ENCODE measurements at places on chromosomes 12 and 14. TPM values are rescaled to one million over a fixed set of nuclear protein-coding genes. Genes with fewer than 3 reads are reported as not detected.
A peak's percentile ranks its signal among the peaks of the same experiment; 100 is the strongest.

The ITGB7 gene
- 0.41 TPM for total RNA-seq

The CFAP54 gene
- 0.32 TPM for total RNA-seq

The RAB5B gene
- total RNA-seq = 97.3 TPM

The KRT77 gene
- total RNA-seq = not detected

The ISM2 gene
- not detected for total RNA-seq

DNA sequence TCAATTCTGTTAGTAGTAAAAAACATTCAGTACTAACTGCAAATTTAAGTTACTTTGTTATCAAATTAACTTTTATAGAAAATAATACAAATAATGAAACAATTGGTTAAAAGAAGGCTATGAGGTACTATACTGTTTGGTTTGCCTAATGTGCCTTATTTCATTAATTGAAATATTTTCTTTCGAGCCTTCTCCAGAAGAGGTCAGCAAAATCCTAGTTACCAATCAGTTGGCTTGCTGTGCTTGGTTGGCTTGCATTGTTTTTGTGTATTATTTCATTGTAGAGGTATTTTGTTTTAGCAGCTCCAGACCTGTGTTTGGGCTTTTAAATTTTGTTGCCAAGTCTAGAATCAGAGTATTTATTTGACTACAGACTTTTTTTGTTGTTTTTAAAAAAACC, 68.5 kb downstream of the AEBP2 start:
- peak; percentile 27 for DNase-seq
- H3K4me3 ChIP-seq = no peak overlapping the region
- H3K27ac ChIP-seq = no peak overlapping the region
- H3K36me3 ChIP-seq = peaks cover 15% of the 10 kb centered on the region
- no peaks in the 10 kb centered on the region for H3K27me3 ChIP-seq
- H3K4me1 ChIP-seq = peaks cover 33% of the 10 kb centered on the region

- H3K27me3 ChIP-seq = no peaks in the 10 kb centered on the region
- no peak overlapping the region for H3K27ac ChIP-seq
- H3K4me3 ChIP-seq = no peak overlapping the region
- H3K4me1 ChIP-seq = no peaks in the 10 kb centered on the region
- no peak for DNase-seq
Measured at GRCh38 chr14:80504781-80505180, 293.5 kb upstream of the DIO2 start.

- 0 out of 2 replicates have a peak, but pooled peaks cover 3% of the 10 kb centered on the region for H3K36me3 ChIP-seq
- peaks cover 7% of the 10 kb centered on the region for H3K27me3 ChIP-seq
Measured at GRCh38 chr12:128859311-128859710, 6.0 kb downstream of the GLT1D1 start.

DNA sequence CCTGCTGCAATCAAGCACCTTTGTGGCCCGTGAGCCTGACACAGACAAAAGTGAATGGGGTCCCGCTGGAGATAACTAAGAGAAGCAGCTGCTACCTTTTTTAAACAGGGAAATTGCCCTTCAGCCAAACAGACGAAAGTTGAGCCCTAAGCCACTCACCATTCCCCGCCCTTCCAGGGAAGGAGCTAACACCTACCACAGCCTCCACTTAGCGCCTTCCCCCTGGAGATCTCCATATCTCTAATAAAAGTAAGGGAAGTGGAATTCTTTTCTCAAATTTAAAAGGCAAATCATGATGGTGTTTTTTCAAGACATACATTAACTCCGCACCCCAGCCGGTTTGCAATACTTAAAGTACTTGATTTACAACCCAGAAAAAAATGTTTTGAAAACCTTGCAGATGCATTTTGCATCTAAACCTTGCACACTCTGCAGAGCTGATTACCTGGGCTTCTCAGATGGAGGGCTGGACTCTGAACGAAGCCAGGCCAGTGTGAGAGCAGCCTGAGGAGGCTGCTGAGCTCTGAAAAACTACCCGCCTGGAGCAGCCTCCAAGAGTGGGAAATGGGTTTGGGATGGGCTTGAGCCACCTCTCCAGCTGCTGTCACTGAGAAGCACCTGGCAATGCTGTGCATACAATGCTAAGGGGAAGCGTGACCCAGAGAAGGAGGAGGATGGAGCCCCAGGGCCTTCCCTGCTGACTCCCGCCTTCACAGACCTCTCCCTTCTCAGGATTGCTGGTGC, 10.0 kb downstream of the NUAK1 start:
- peaks cover 20% of the 10 kb centered on the region for H3K36me3 ChIP-seq
- H3K27me3 ChIP-seq = peaks cover 4% of the 10 kb centered on the region
- H3K4me3 ChIP-seq = no peak overlapping the region
- no peak for DNase-seq
- 0 out of 2 replicates have a peak overlapping the region, but pooled peaks have one; percentile 25 for H3K27ac ChIP-seq

DNA sequence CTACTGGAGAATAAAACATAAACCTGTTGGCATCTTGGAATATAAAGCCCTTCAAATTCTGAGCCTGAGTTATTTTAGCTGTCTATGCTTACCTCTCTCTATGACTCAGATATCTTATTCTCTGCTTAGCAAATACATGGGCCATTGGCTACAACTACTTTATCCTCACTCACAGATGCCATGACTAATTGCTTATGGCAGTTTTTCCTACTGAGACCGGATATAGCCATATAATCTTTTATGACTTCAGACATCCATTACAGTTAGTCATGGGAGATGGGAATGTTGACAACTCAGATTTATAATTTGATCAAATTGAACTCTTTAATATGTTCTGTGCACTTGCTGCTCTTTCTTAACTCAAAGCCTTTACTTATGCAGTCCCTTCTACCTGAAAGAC, 502.4 kb upstream of the ATP2B1 start:
- peak; percentile 69 for DNase-seq
- peaks cover 5% of the 10 kb centered on the region for H3K27me3 ChIP-seq
- H3K36me3 ChIP-seq = no peaks in the 10 kb centered on the region
- H3K4me3 ChIP-seq = no peak overlapping the region
- peaks cover 12% of the 10 kb centered on the region for H3K4me1 ChIP-seq

- no peaks in the 10 kb centered on the region for H3K4me1 ChIP-seq
- no peak for DNase-seq
- H3K27ac ChIP-seq = no peak overlapping the region
Measured at GRCh38 chr12:38502415-38502814, 185.8 kb downstream of the ALG10B start.
